Activated naive CD4-positive, alpha-beta T cell treated with anti-CD3 and anti-CD28 coated beads, Interleukin-2, amount 10 ng/mL, durations not matched to agents 7 days and 5 days (primary cell): ENCODE measurements at places on chromosomes 6 and 20.

DNA sequence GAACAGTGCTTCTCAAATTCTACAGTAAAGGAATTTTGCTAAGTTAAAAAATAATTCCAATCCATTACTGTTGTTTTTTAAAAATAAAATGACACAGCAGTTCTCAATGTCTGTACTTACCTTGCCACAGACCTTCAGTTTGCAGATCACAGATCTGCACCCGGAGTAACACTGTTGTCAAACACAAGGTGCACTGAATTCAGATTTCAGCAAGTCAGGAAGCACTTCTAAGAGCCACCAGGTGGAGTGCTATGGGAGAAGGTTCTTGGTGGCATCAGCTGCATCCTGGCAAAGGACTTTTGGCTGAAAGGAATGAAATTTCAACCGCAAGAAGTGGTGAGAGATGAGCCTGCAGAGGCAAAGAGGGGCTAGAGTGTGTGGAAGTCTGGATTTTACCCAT is 17.4 kb downstream of the RSPH4A start:
- DNase-seq: no peak

- no peak for DNase-seq
Measured at GRCh38 chr6:72740135-72740534, 118.3 kb downstream of the KCNQ5 start.

GRCh38 chr6:150006961-150007464 is 18.3 kb downstream of the RAET1L start:
- peak; percentile 58 for DNase-seq

- no peak for DNase-seq
Measured at GRCh38 chr6:134029495-134030455, 22.6 kb downstream of the SLC2A12 start.

- peak; percentile 74 for DNase-seq
Measured at GRCh38 chr20:25148181-25148981, 47.1 kb upstream of the ENTPD6 start.

- DNase-seq: no peak
Measured at GRCh38 chr20:63473555-63474449, 1.3 kb upstream of the KCNQ2 start.

GRCh38 chr6:87789198-87789899 is 87.3 kb upstream of the AKIRIN2 start:
- DNase-seq: no peak

DNA sequence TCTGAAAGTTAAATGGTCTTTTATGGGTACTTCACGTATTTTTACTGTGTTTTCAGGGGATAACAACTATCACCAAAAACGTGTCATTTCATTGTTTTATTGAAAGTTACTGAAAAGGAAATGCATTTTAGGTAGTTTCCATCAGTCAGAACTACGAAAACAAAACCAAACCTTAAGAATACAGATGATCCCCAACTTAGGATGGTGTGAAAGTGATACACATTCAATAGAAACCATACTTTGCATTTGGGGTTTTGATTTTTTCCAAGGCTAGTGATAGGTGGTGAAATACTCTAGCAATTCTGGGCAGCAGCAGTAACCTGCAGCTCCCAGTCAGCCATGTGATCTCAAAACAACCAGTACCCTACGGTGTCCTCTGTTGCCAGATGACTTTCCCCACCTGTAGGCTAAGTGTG is 25.9 kb upstream of the EFHC1 start:
- peak; percentile 57 for DNase-seq

DNA sequence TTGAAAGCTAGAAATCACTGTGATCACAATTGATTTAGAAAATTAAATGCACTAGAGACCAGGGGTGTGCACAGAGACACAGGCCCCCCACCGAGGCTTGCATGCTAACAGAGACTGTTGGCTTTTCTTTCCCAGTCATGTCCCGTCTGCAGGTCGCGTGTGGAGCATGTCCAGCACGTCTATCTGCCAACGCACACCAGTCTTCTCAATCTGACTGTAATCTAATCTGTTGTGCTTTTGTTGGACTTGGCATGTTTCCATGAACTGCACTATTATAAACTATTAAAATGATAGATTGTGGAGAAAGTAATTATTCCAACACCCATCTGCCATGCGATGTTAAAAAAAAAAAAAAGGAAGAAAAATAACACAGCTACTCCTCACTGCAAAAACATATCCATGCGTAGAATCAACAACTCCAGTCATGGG is 17.7 kb downstream of the MYLIP start:
- DNase-seq: no peak

GRCh38 chr6:160249671-160250070 is 8.9 kb downstream of the SLC22A2 start:
- DNase-seq: no peak

DNA sequence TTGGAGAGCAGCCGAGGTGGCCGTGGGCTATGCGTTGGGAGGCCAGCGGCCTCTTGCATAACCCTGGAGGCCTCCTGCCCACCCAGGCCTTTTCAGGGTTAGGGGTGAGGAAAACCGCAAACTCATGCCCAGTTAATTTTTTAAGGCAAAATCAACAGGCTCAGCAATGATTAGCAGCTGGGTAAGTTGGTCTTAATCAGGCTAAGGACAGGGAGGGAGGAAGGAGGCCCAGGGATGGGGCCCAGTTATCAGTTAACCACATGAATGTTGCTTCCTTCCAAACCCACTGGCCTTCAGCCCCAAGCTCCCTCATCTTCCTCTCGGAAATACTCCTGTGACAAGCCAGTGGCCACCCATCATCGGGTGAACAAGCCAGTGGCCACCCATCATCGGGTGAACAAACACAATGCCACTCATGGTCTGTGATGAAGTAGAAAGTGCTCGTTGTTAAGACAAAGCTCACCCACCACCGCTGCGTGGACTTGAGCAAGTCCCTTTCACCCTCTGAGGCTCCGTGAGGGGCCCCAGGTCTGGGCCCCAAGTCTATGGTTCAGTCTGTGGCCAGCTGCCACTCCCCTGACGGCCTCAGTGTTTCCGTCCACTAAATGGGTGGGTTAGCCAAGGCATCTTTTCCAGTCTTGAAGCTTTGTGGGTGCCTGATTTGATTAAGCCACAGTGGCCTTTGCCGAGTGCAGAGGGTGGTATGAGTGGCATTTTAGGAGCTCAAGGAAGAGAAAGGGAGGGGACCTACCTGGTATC is 39.4 kb downstream of the HNF4A start:
- DNase-seq: no peak

GRCh38 chr6:42131531-42131930 is 10.9 kb downstream of the C6orf132 start:
- DNase-seq: no peak

DNA sequence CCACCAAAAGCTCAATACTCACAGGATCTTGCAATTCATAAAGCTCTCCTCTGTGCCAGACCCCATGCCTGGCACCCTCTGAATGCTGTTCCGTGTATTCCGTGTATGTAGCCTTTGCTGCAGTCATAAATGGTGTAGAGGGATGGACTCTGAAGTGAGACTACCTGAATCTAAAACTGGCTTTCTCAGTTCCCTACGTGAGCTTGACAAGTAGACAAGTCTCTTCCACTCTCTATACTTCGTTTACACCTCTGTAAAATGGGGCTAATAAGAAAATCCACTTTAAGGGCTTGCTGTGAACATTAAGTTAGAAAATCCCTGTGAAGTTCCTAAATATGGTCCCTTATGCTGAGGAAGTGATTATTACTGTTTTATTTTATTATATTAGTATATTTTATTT is 31.5 kb downstream of the PPP1R16B start:
- DNase-seq: no peak

DNA sequence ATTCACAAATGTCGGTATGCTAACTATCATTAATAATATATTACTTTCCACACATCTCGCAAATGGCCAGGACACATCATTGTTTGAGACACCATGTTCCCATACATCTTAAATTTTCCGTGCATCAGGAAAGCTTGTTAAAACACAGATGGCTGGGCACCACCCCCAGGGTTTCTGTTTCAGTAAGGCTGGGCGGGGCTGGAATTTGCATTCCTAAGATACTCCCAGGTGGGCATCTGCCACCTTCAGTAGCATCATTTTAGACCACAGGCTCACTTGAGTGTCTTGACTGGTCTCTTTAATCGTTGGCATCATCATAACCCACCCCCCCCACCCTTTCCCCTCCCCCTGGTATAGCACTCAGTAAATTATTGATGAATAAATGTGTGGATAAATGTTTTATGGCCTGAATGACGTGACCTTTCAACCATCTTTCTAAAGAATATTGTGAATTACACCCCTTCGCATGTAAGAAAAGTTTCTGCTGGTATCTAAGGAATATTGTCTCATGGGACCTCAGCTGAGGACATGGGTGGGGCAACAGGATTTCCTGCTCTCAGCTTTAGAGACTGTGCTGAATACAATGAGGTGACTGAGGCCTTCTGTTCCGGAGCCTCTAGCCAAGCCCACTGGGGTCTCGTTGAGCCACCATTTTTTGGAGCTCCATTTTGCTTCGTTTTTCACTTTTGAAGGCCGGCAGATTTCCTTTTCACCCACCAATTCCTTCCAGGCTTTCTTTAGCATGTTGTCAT is 124.1 kb upstream of the NEDD9 start:
- peak; percentile 31 for DNase-seq

- DNase-seq: peak; percentile 82
Measured at GRCh38 chr6:108557494-108558371, 3.0 kb upstream of the FOXO3 start.

DNA sequence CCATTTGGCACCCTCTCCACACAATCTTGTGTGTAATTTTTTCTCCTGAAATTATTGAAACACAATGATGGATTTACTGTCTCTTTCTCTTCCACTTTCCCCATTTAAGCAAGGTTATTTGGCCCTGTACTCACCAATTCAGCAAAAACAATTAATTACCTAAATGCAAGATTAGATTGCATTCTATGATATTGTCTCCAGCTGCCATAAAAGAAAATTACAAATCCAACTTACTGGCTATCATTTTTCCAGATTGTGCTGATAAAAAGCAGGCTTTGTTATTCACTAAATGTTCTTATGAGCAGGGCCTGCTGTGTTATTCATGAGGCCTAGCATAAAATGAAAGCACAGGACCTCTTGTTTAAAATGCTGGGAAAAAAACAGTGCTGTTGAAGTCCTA is 95.8 kb upstream of the IRAK1BP1 start:
- DNase-seq: no peak

DNA sequence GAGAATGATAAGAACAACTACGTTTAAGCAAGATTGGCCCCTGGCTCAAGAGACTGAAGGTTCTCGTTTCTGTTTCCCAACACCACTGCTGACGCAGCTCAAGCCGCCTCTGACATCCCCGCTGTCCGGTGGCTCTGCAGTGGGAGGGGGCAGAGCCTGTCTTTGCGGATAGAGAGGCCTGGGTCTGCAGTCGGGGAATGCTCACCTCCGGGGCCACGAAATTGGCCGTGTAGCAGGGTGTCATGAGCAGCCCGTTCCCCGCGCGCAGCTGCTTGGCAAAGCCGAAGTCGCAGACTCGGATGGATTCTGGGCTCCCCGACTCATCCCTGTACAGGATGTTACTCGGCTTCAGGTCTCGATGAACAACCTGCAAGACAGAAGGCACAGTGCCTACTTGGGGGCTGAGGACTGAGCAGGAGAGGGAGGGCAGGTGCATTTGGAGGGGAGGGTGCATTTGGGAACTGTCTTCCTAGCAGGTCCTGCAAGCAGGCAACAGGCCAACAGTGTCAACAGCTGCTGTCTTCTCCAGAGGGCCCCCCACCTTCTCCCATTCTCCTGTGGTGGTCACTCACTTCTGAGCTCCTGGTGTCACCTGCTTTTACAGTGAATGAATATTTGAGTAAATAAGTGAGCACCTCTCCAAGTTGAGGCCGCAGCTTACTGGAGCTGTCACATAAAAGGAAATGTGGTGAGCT is 40.5 kb upstream of the MPC1 start:
- DNase-seq: no peak

GRCh38 chr6:44976677-44977641 is 351.2 kb upstream of the RUNX2 start:
- peak; percentile 25 for DNase-seq

- DNase-seq: peak; percentile 37
Measured at GRCh38 chr20:1396702-1397101, 3.8 kb upstream of the FKBP1A start.

DNA sequence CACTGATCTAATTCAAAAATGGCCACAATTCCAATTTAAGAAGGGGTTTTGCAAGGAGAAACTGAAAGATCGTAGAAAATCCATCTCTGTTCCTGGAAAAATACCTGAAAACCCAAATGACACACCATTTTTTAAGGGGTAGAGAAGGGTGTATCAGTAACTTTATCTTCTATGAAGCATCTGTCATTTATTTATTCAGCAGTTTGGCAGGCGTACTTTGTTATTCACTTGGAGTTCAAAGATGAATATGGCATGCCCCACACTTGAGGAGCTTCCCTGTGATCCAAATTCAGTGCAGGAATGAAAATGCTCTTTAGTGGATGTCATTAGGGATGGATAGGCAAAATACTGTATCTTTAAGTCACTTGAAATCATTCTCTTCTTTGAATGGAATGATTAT is 7.2 kb downstream of the HINT3 start:
- no peak for DNase-seq

DNA sequence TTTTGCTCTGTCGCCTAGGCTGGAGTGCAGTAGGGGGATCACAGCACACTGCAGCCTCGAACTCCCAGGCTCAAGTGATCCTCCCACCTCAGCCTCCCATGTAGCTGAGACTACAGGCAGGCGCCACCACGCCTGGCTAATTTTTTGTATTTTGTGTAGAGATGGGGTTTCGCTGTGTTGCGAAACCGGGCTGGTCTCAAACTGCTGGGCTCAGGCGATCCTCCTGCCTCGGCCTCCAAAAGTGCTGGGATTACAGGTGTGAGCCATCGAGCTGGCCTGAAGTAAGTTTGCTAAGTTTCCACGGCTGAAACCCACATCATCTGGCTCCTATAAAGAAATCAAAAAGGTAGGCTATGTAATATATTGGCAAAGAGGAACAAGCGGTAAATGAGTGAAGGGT is 1.4 kb upstream of the MYLIP start:
- DNase-seq: no peak

- peak; percentile 68 for DNase-seq
Measured at GRCh38 chr6:156780102-156780641, 3.0 kb downstream of the ARID1B start.

- peak; percentile 30 for DNase-seq
Measured at GRCh38 chr6:107064579-107065065, 36.6 kb downstream of the MTRES1 start.

- DNase-seq: no peak
Measured at GRCh38 chr6:119481976-119482375, 132.4 kb upstream of the MAN1A1 start.

GRCh38 chr6:112044856-112045255 is 9.0 kb upstream of the CCN6 start:
- DNase-seq: no peak

DNA sequence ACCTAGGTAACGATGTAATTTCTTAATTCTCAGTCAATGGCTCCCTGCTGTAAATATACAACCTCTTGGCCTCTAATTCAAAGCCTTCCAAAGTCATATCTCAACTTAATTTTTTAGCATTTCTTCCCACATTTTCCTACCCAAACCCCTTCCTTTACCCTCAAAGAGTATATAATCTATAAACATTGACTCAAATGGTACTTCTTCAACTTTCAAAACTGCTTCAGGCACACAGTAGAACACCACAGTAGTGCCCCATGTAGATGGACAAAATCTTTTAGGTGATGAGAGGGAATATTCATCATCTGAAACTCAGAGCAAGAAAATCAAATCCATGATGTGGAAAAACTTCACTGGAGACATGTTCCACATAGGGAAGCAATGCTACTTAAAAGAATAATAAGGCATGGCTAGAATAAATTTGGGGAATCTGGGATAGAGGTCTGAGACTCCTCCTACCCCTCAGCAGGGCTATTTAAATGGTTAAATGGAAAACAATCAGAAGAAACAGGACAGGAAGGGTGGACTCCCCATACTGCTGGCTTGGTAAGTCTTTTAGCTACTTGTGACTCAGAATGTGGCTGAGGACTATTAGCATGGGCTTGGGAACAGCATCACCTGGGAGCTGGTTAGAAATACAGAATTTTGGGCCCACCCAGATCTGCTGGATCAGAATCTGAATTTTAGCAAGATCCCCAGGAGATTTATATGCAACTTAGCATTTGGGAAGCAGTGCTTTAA is 6.4 kb downstream of the SLC22A2 start:
- DNase-seq: no peak
